ENCODE measurements at places on chromosomes 6 and 20.

- no peak for DNase-seq
These were observed 8.0 kb downstream of the INSM1 start for GRCh38 chr20:20375862-20376261.

DNA sequence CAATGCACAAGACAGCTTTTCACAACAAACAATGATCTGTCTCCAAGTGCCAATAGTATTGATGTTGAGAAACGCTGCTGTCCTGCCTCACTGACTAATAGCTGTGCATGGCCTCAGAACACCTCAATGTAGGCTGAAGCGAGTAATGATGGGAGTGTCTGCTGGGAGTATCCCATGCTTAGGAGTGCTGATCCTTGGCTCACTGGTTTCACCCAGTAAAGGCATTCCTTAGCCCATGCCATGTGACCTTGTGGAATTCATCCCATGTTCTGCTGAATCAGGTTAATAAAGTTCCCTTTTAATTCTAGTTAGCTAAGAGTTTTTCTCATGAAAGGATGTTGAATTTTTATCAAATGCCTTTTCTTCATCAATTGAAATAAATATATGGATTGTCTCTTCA is 3.8 kb upstream of the WFDC12 start:
- no peak for DNase-seq

- no peak for DNase-seq
These were observed 25.4 kb upstream of the C20orf144 start for GRCh38 chr20:33636776-33637175.

- no peak for DNase-seq
These were observed 142.3 kb upstream of the CARMIL1 start for GRCh38 chr6:25136854-25137253.

DNA sequence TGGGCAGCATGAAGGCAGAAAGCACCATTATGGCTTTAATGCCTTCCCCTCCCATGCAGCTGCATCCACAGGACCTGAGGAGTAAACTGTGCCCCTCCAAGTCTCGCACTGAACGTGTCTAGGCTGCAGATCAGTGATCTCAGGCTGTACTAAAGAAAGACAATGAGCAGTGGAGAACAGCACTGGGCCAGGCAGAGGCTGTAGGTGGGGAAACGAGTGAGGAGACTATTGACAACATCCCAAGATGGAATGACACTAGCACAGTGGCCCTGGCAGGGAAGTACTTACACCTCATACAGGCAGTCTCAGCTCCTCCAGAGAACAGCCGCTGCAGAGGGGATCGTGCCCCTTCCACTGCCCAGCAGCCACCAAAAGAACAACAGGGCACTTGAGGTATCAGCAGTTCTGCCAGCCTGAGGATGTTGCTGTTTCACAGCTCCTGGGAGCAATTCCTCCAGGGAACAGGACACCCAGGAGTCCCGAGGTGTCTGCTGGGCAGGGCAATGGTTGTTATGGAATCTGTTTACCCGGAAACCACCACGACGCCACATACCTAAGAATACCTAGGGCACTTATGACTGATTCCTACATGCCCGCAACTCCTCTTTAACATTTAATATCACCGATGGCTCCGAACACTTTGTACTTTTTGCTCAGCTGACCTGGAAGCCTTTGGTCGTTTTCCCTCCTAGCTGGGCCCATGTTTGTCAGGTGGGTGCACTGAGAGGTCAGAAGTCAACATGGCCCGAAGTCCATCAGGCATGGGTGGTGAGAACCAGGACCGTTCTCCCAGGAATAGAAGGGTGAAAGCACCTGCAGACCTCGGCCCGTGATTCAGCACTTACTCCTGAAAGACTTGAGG is 79.1 kb downstream of the SLC22A23 start:
- DNase-seq, result no peak

GRCh38 chr6:44297063-44298038 is 15.8 kb downstream of the AARS2 start:
- no peak for DNase-seq

DNA sequence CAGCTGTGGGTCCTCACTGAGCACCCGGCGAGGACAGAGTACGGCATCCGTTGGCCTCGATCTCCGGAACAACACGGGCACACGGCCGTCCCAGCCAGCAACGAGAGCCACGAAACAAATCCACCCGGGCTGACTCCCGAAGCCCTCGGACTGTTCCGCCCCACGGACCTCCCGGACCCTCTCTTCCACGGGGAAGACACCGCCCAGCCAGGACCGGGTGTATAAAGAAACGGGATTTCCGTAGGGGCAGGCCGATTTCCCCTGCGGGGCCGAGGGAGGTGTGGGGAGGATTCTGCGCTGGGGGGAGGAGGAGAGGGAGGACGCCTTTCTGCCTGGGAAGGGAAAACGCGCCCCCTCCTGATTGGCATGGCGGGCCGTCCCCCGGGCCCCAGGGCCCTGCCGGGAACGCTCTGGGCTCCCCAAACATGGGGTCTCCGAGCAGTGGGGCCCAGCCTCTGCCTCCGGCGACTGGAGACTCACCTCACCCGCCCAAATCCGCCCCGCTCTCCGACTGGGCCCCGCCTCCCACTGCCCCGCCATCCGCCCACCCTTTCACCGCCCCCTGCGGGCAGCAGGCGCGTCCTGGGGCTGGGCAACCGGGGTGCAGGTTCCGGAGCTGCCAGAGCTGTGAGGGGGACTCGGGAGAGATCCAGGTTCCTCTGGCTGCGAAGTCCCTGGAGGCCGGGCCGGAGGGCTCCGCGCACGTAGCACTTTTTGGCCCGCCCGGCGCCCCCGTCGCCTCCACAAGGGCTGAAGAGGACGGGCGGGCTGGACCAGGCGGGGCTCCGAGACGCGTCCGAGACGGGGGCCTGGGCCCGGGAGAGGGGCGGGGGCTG is 679 bp upstream of the PPDPF start:
- no peak for DNase-seq

DNA sequence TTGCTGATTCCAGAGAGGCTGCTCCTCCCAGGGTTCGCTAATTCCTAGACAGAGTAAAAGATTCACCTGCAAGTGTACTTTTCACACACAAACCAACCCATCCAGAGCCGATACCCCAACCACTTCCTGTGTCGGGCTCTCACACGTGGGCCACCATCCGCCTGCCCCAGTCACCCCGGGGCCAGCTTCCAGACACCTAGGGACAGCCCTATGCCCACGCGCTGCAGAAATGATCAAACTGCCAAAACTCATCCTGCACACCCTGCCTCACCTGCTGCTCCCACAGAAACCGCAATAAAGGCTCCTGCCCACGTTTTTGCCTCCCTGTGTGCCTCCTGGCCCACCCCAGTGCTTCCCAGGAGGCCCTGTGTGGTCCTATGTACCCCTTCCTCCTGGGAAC is 59.5 kb downstream of the PSMG4 start:
- no peak for DNase-seq

GRCh38 chr6:110816677-110817076 is 1.4 kb upstream of the CDK19 start:
- DNase-seq, result no peak

- no peak for DNase-seq
These were observed 1.1 kb upstream of the SAMD5 start for GRCh38 chr6:147507162-147508041.

GRCh38 chr6:20335872-20336271 is 65.8 kb upstream of the E2F3 start:
- no peak for DNase-seq

Data from substantia nigra (tissue), 51 donors.